NCI-H446 treated with DMSO at 0.1 percent for 48 hours (cell line): ENCODE measurements at places on chromosomes 2 and 18.

DNA sequence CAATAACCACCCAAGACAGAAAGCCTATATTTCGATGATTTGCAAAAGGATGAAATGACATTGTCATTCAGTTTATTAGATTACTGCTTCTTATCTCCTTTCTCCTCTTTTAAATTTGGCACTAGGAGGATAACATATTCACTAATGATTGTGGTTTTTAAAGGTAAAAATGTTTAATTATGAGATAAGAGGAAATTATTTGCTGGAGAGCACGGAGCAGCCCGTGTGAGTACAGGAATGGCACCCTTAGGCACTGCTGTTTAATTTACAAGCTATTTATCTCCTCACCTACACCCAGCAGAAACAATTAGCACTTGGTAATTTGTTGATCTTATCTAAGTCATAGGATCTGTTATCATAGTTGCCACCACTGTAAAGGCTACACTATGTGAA lies 87.4 kb upstream of the SP3 start:
- no peak for DNase-seq

GRCh38 chr2:176189681-176190641 lies 1.5 kb downstream of the HOXD1 start:
- no peak for DNase-seq

DNA sequence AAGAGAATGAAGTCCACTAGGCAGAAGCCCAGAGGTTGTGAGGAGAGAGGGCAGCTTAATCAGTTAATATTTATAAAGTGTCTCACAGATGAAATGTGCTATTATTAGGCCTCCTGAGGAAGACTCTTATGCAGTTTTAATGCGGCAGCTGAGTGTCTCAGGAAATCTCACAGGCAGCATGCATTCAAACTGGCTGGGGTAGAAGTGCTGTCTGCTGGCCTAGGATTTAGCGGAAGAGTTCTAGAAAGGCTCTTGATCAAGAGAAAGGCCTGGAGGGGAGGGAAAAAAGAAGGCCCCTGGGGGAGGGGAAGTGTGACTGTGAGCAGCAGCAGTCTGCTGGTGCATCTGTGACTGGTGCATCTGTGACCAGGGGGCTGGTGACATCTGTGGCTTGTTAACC lies 133.0 kb downstream of the FSHR start:
- no peak for DNase-seq

GRCh38 chr18:14781671-14782070 lies 33.7 kb downstream of the ANKRD30B start:
- DNase-seq: no peak
